Muscle of arm (tissue), 14 donors: ENCODE measurements at places on chromosomes 3 and 15.

DNA sequence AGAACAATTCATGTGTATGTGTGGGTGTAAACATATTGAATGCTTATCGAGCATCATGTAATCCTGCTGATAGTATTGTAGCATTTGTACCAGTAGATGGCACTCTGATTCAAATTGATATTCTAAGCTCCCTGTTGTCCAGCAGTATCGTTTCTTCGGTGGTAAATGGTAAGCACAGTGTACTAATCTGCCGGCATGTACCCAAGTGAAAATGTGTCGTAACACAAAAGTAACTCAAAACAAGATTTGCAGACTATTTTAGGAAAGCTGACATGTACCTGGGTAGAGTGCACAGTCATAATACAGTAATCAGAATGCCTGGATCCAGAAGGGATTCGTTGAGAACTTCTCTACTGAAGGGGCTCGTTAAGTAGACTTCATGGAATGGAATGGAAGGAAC is 31.7 kb upstream of the MNS1 start:
- peak; percentile 69 for DNase-seq

GRCh38 chr15:75059607-75060006 is 36.2 kb downstream of the PPCDC start:
- no peak for DNase-seq

- no peak for DNase-seq
Observed at GRCh38 chr15:40869686-40870085, 4.3 kb downstream of the RHOV start.

DNA sequence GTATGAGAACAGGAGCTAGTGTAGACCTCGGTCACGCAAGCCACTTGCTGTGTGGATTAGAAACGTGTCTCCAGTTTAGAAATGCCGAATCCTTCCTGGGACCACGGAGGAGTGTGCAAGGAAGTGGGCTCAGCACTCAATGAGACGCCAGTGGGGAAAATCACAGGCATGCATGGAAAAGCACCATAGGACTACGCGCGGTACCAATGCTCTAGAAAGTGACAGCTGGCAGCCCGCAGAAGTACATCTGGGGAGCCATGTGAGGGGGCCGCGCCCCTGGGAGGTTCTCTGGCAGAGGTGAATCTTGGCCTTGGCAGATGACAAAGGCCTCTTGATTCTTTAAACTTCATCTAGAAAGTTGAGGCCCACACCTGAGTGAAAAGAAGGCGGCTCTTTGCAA is 99.3 kb downstream of the LRRK1 start:
- no peak for DNase-seq

GRCh38 chr3:52385157-52385556 is 59.7 kb downstream of the SEMA3G start:
- DNase-seq = no peak

DNA sequence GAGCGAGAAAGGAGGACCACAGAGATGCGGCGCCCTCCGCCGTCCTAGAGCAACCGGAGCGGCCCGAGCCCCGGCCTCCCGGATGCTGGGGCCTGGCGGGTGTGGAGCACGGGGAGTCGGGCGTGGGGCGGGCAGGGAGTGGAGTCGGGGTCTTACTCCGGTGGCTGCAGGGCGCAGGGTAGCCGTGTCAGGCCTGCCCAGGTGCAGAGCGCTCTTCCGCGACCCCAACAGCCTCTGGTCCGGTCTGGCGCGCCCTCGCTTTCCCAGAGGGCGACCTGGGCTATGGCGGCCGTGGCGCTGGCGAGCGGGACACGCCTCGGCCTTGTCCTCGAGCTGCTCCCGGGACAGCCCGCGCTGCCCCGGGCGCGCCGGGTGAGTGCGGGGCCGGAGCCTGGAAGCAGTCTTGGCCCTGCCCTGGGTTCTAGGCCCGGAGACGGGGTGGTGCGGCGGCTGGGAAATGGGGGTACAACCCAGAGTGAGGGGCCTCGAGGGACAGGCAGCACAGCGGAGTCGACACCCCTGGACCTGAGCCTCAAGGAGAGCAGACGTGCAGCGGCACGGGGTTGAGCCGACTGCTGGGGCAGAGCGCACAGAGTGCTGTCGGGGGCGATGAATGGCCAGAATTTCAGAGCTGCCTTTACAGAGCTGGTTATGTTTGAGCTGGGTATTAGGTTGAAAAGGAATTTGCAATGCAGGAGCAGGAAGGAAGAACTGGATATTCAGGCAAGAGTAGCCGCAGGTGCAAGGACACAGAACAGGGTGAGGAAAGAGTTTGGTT is at the start of gene ZNF662:
Gene ZNF662 (plus strand): TSS at position 73 of the 778 bp plus-strand sequence. CDS start 1,973 bp downstream, outside the sequence.
- peak; percentile 66 for DNase-seq

GRCh38 chr3:141523615-141524375 is 37.0 kb downstream of the RASA2 start:
- DNase-seq = no peak

GRCh38 chr15:101100593-101101442 is 151.0 kb downstream of the CHSY1 start:
- DNase-seq = no peak
